Muscle of back (tissue), 13 donors: ENCODE measurements at places on chromosomes 16 and 17.

GRCh38 chr17:65005858-65006257 lies 50.7 kb downstream of the GNA13 start:
- DNase-seq: no peak

- no peak for DNase-seq
These were observed 80.8 kb downstream of the GAS7 start for GRCh38 chr17:10117581-10118001.

DNA sequence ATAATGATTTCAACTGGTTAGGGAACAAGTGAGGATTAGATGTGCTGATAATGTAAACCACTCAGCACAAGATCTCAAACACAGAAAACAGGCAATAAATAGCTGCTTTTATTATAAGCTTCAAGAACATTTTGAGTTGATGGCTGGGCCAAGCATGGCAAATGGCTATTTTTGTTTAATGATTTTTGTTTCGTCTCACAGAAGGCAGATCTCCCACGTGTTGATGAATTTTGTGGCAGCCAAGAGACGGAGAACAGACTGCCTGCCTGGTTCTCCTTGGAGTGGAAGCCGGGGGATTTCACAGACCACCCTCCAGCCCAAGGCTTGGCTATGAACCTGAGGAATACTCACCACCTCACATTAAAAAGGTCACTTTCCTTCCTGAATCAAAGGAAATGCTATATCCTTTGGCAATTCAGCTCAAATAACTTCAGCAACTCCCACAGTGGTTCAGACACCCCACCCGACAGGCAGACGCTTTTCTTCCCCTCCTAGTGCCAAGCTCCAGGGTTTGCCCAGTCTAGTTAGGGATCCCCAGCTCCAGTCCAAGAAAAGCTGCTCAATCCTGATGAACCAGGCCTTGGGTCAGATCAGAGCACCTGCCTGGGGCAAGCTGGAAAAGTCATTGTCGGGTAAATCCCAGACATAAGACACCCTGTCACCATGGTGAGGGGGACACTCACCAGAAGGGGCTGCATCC lies 593.5 kb downstream of the TOX3 start:
- no peak for DNase-seq

DNA sequence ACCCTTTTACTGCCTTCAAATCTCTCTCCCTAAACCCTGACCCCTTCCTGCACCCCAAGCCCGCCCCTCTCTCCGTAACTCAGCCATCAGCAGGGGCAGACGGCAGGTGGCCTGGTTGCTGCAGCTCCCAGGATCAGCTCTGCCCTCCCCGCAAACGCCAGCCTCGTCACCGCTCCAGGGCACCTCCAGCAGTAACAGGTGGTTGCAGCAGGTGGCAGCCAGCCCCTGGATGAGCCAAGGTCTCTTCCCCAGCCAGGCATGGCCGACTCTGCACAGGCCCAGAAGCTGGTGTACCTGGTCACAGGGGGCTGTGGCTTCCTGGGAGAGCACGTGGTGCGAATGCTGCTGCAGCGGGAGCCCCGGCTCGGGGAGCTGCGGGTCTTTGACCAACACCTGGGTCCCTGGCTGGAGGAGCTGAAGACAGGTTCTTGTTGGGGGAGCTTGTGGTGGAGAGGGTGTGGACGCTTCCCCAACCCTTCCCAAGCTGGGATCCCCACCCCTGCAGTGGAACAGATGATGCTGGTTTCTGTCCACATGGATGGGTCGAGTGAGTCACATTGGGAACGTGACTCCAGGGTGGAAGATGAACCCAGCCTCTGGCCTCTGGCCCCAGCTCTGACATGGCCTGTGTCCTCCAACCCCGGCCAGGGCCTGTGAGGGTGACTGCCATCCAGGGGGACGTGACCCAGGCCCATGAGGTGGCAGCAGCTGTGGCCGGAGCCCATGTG lies 558 bp downstream of the HSD3B7 start:
- DNase-seq: no peak

DNA sequence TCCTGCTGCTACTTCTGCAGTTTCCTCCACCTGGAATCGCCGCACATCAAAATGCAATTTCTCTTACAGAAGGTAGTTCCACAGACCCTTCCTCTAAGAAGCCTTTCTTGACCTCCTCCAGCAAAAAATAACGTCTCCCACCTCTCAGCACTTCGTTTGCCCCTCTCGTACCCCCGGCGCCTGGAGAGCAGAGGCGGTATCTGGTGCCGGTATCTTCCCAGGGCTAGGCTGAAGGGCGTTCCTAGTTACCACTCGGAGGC lies 482 bp downstream of the DCTPP1 start:
- no peak for DNase-seq

DNA sequence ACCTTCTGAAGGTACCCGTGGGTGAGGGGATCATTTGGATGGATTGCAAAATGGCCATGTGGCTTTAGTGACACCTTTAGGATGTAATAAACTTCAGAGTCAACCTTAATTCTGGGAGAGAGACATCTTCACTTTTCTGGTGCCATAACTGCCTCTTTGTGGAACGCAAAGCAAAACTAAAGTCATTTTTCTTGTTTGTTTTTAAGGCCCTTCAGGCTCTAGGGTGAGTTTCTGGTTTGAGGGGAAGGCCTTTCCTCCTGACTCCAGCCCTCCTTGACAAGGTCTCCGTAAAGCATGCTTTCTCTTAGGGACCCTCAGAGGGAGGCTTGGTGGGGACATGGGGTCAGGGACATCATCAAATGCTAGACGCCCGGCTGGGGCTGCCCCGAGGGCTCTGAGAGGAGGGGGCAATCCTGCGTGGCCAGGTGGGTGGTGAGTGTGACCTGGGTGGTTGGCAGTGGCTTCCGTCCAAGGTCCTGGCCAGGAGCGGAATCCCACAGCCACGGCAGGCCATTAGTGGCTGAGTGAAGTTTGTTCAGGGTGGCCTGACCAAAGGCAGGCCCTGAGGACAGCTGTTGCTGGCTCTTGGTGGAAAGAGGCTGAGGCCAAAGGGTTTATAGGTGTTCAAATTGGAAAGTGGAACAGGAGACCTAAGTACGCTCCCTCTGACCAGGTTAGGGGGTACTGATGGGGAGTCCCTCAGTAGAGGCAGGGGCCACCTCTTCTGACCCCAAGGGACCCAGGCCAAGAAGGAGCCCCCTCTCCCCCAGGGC lies 112.2 kb downstream of the METRNL start:
- DNase-seq: no peak

DNA sequence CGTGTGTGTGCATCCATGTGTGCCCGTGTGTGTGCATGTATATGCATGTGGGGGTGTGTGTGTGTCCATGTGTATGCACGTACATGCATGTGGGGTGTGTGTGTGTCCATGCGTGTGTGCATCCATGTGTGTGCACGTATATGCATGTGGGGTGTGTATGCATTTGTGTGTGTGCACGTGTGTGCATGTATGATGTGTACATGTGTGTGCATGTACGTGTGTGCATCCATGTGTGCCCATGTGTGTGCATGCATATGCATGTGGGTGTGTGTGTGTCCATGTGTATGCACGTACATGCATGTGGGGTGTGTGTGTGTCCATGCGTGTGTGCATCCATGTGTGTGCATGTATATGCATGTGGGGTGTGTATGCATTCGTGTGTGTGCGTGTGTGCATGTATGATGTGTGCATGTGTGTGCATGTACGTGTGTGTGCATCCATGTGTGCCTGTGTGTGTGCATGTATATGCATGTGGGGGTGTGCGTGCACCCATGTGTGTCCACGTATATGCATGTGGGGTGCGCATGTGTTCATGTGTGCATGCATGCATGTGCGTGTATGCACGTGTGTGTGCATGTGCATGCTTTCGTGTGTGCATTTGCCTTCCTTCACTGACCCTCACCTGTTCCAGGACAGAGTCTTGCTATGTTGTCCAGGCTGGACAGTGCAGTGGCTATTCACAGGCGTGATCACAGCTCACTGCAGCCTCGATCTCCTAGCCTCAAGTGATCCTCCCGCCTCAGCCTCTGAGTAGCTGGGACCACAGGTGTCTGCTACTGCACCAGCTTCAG lies 129.6 kb upstream of the TNRC6C start:
- DNase-seq: no peak

GRCh38 chr16:89786474-89787364 lies 29.7 kb downstream of the FANCA start:
- DNase-seq: no peak

GRCh38 chr17:49789243-49789578 lies 730 bp downstream of the KAT7 start:
- no peak for DNase-seq

- DNase-seq: no peak
These were observed 89.6 kb downstream of the CDH13 start for GRCh38 chr16:82716361-82716855.

DNA sequence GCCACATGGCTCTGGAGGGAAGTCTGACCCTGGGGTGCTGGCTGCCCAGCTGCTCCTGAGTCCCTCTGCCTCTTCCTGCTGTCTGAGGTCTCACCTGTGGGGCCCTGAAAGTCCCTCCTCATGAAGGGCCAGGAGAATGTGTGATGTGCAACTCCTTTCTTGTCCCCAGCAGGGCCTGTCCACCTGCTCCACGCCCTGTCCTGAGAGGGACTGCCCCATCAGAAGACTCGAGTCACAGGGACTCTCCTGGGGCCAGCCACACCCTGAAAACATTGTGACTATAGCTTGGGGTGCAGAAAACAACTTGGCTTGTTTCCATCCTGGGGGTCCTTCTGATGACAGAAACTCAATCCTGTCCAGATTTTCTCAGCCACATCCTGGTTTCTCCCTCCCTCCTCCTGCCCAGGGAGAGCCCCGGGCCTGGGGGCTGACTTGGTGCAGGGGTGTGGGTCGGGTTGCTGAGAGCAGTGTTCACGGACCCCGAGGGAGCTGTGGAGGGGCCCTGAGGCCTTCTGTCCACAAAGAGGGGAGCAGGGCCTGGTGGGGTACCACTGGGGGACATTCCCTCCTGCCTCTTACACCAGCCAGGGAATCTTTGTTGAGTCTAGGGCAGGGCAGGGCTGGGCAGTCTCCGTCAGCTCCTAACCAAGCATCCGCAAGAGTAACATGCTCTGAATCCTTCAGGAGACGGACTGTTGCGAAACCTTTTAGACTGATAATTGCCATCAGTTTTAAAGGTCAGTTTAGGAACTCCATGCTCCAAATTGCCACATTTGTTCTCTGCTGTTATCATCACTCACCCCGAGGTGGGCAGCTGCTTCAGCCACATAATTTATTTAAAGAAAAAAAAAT lies 45.9 kb downstream of the NT5M start:
- no peak for DNase-seq

- no peak for DNase-seq
These were observed 100.1 kb downstream of the YPEL2 start for GRCh38 chr17:59431601-59432000.

DNA sequence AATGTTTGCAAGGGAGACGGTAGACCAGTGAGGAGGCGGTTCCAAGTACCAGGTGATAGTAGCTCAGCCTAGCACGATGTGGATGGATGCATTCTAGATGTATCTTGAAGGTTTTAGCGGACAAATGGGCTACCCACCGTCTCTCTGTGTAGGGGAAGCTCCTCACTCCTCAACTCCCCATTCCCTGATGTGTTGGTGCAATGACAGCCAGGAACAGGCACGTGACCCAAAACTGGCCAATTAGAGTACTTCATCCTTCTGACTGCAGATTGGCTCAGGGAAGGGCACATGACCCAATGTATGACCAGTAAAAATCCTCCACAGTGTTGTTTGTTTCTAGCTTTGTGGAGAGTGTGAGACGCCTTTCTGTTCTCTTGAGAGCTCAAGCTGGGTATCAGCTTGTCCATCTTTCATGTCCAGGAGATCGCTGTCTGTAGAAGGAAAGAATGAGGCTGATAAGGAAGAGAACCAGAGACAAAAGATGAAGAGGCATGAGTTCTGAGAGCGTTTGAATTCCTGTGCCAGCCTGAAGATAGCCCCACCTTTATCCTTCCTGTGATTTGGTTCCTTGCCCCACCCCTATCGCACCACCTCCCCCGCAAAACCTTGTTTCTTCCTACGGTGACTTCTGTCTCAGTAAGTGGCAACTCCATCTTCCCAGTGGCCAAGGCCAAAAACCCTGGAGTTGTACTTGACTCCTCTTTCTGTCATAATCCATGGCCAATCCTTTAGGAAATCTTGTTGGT lies 2.3 kb upstream of the BORCS6 start:
- DNase-seq: peak; percentile 92

- DNase-seq: peak; percentile 58
These were observed 19.6 kb upstream of the ATP2A3 start for GRCh38 chr17:3983606-3984484.

GRCh38 chr17:49817993-49818392 lies 29.5 kb downstream of the KAT7 start:
- DNase-seq: no peak

- DNase-seq: peak; percentile 84
These were observed 2.8 kb upstream of the UBTF start for GRCh38 chr17:44222112-44222869.

GRCh38 chr17:57107498-57108101 lies 22.6 kb downstream of the AKAP1 start:
- no peak for DNase-seq

DNA sequence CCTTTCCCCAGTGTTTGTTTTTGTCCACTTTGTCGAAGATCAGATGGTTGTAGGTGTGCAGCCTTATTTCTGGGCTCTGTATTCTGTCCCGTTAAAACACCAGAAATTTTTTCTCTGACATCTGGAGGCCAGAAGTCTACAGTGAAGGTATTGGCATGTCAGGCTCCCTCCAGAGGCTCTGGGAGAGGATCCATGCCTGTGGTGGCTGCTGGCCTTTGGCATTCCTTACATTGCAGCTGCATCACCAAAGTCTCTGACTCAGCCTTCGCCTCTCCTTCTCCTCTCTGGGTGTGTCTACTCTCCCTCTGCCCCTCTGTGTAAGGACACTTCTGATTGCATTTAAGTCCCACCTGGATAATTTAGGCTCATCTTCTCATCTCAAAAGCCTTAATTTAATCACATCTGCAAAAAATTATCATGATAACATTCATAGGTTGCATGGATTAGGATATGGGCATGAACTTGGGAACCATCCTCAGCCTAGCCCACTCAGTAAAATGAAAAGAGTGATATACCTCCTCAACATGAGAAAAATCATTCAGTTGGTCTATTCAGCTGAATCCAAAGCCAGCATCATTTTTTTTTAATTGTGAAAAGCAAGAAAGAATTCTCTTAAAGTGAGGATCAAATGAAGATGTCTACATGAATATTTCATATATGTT lies 78.0 kb downstream of the MAP2K6 start:
- DNase-seq: peak; percentile 66

GRCh38 chr16:51579652-51580360 lies 428.7 kb upstream of the SALL1 start:
- DNase-seq: peak; percentile 81

DNA sequence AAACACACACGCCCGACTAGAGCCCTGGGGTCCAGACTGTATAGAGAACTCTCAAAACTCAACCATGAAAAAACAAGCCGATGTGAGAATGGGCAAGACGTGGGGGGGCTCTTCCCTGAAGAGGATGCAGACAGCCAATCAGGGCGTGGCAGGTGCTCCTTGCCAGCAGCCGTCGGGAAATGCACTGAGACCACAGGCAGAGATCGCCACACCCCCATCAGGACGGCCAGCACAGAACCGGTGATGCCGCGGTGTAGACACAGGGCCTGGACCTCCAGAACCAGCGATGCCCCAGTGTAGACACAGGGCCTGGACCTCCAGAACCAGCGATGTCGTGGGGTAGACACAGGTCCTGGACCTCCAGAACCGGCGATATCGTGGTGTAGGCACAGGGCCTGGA lies 169.2 kb downstream of the LAT start:
- no peak for DNase-seq
